T-cell (primary cell): ENCODE measurements at places on chromosomes 4 and X.

DNA sequence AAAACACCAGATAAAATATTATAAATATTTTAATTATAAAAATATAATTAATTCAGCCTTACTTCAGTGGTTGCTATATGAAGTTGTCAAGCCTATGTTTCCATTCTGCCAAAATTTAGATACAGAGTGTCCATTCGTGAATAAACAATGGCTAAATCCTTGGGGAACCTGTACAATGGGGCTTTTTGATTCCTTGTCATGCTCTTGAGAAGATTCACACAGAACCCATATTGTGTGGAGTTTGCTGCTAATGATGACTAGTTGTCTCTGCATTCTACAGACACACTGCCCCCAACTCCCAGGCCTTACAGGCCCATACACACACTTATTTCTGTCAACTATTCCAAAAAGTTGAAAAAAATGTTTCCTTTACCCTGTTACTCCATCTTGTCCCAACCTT is 33.4 kb upstream of the MAGEC2 start:
- no peak for DNase-seq

- no peak for DNase-seq
Observed at GRCh38 chr4:82373486-82373815, 340 bp downstream of the HNRNPD start.

DNA sequence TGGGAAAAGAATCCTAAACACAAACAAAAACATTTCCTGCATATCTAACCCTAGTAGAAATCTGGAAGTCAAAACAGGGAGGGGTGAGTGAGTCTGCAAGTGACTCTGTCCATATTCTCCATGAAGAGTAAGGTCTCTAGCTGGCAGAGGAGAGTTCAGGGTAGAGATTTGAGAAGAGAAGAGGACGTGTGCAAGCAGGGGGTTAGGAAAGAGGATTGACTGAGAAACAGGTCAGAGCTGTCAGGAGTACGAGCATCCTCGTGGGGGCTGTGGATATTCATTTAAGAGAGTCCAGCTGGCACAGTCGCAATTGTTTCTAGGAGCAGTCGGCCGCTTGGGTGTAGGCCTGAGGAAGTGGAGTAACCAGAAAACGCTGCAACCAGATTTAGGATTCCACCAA is 27.9 kb downstream of the PROM1 start:
- no peak for DNase-seq

- DNase-seq, result no peak
Observed at GRCh38 chr4:169690787-169691186, 67.0 kb downstream of the HPF1 start.

GRCh38 chrX:12975991-12976558 is 1.2 kb downstream of the TMSB4X start:
- DNase-seq, result no peak

DNA sequence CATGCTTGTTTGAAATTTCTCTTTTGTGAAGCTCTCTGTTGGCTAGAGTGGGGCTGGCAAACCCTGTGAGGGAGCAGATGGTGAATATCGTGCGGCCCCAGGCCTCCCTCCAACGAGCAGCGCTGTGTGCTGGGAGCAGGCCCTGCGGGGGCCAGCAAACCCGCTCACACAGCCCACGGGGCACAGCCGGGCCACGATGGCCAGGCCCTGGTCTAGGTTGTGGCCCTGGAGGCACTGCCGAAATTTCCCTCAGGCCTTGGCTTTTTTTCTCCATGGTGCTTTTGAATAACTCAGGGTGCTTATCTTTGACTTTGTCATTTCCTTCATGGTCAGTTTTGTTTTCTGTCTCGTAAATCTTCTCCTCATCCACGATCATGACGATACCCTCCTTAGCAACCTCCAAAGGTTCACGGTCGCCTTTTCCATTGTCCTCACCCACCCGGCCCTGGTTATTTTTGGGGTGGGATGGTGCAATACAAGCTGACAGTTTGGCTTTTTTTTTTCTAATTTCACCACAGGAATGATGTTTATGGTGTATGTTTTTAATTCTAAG is 20.7 kb downstream of the PCGF3 start:
- DNase-seq, result no peak

DNA sequence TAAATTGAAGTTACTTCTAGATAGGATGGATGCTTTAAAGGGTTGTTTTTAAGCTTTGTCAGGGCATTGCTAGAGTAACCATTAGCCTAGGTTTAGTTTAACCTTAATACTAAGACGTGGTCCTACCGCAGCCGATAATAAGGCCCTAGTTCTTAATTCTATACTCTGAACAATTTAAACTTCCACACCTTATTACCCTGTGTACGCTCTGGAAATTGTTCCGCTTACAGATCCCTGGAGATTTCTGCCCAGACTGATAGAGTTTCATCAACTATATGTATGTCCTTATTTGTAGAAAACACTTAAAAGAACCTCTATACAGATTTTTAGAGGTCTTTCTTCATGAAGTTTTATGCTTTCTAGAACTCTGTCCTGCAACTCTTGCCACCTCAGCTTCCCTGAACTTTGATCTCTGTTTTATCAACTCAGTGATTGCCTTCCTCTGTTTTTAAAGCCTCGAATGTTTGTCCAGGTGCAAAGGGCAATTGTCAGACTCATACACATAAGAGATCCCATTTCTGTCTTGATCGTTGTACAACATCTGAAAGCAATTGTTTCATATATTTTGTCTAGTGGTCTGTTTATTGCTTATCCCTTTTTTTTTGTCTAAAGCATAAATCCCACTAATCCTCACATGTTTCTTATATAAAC is 71.1 kb upstream of the VCX start:
- DNase-seq, result no peak

DNA sequence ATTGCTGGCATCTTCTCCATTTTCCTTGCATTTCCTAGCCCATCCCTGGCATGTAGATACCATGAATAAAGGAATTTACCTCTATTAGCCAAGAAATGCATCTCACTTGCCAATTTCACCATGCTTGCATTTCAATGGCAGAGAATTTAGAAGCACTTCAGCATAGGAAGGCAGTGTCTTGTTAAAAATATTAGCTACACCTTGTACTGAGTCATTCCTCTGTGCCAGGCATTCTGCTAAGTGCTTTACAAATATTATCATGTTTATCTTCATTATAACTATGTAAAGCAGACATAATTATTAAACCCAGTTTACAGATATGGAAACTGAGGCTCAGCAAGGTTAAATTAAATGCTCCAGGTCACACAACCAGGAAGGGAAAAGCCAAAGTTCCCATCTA is 138.2 kb downstream of the NPNT start:
- no peak for DNase-seq

- no peak for DNase-seq
Observed at GRCh38 chr4:184402239-184402638, 72.1 kb downstream of the IRF2 start.

DNA sequence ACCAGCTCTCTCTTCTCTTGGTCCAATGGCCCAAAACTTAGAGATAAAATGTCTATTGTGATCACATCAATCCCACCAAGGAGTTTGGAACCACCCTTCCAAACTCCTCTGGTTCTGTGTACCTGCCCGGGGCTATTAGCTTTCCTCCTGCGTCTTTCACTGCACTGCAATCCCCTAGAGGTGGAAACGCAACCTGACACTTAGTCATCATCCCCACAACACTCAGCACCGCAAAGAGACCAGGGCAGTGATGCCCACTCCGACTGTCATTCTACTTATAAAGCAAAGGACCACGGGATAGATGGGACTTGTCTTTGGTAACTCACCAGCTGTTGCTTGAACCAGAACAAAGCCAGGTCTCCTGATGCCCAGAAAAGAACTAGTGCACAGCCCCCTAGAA is 22.0 kb downstream of the AFAP1 start:
- DNase-seq, result no peak
